H9 (cell line): ENCODE measurements at places on chromosomes 7 and 10. TPM values are rescaled to one million over a fixed set of nuclear protein-coding genes. Genes with fewer than 3 reads are reported as not detected.
A peak's percentile ranks its signal among the peaks of the same experiment; 100 is the strongest.

GRCh38 chr7:45511721-45512597 is 62.2 kb upstream of the ADCY1 start:
- H3K36me3 ChIP-seq = no peaks in the 10 kb centered on the region; the same call in 2 of the 3 replicates
- no peak overlapping the region for H3K4me3 ChIP-seq

- H3K4me3 ChIP-seq = no peak overlapping the region
- H3K4me1 ChIP-seq = no peaks in the 10 kb centered on the region
- H3K27me3 ChIP-seq = no peaks in the 10 kb centered on the region
- DNase-seq = peak; percentile 32
- no peaks in the 10 kb centered on the region for H3K36me3 ChIP-seq
These were observed 35.8 kb downstream of the CAMK2B start for GRCh38 chr7:44289341-44290251.

DNA sequence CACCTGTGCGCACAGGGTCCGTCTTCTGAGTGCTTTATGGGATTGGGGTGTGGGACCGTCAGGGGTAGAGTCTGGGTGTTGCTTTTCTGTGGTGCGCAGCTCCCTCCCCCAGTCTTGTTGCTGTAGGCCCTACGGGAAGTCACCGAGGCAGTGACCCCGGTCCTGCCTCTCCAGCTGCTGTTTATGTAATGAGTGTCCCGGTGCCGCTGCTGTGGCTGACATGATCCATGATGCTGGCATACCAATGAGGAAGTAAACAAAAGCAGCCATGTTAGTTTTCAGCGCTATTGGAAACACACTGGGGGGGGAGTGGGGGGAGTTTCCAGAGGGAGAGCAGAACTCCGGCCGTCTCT is 1.1 kb downstream of the TRIM8 start:
- H3K4me3 ChIP-seq = peak overlapping the region; percentile 97
- no peaks in the 10 kb centered on the region for H3K27me3 ChIP-seq
- no peak for DNase-seq

Gene VAX1
- total RNA-seq = not detected in 2 replicates

Gene EPHA1
- total RNA-seq = 109 and 119 TPM in 2 replicates
